Osteoblast (primary cell): ENCODE measurements at places on chromosomes 4 and X. TPM values are rescaled to one million over a fixed set of nuclear protein-coding genes. Genes with fewer than 3 reads are reported as not detected.

Gene ZFP92
- under 0.01 TPM in 1 of 2 replicates, not detected in the other for total RNA-seq

Gene DMRTC1
- total RNA-seq, result not detected in 2 replicates

Gene EFHC2
- 2.9 and 3.6 TPM in 2 replicates for total RNA-seq

Gene VCX2
- total RNA-seq, result not detected in 2 replicates

Gene SMR3B
- total RNA-seq, result not detected in 2 replicates

Gene TCP11X2
- not detected in 2 replicates for total RNA-seq

Gene GASK1B
- total RNA-seq, result 35.4 and 42.0 TPM in 2 replicates

Gene MAGEA12
- total RNA-seq, result not detected in 2 replicates

Gene NCAPG
- total RNA-seq, result 4.0 and 5.3 TPM in 2 replicates

Gene DNAAF6
- total RNA-seq, result not detected in 2 replicates

Gene MMRN1
- not detected in 2 replicates for total RNA-seq

Gene PDK3
- 8.5 and 9.0 TPM in 2 replicates for total RNA-seq

Gene HPRT1
- total RNA-seq, result 6.2 and 9.4 TPM in 2 replicates

Gene SMIM10
- 7.1 and 8.0 TPM in 2 replicates for total RNA-seq

Gene JADE3
- total RNA-seq, result 4.7 and 5.0 TPM in 2 replicates

Gene POU4F2
- not detected in 2 replicates for total RNA-seq

Gene HELT
- total RNA-seq, result not detected in 2 replicates

Gene NUP62CL
- not detected in 2 replicates for total RNA-seq

Gene MAGEE2
- total RNA-seq, result not detected in 2 replicates

Gene GRK4
- total RNA-seq, result 7.4 and 7.6 TPM in 2 replicates

Gene SHROOM2
- 6.2 and 8.0 TPM in 2 replicates for total RNA-seq

Gene NSD2
- 53.0 and 58.6 TPM in 2 replicates for total RNA-seq

Gene TRIM75
- not detected in 2 replicates for total RNA-seq

Gene UGT2B15
- not detected in 2 replicates for total RNA-seq

Gene FAM241A
- total RNA-seq, result 2.1 and 2.2 TPM in 2 replicates

Gene TNIP2
- 37.7 and 44.9 TPM in 2 replicates for total RNA-seq

Gene VCX3B
- not detected in 2 replicates for total RNA-seq

Gene RHOXF2B
- total RNA-seq, result not detected in 2 replicates

Gene SSX2B
- not detected in 2 replicates for total RNA-seq

Gene SMIM10L2A
- total RNA-seq, result under 0.01 and 0.29 TPM in 2 replicates

Gene UGT2A3
- total RNA-seq, result not detected in 2 replicates

Gene CCNA2
- 8.0 and 8.7 TPM in 2 replicates for total RNA-seq

Gene ZCCHC18
- 0.29 and 1.1 TPM in 2 replicates for total RNA-seq

Gene GABRG1
- total RNA-seq, result not detected in 2 replicates

Gene STS
- total RNA-seq, result 10.9 and 15.0 TPM in 2 replicates

Gene SUPT20HL2
- not detected in 2 replicates for total RNA-seq

Gene HPSE
- total RNA-seq, result 0.29 and 0.36 TPM in 2 replicates

Gene HDAC8
- 24.6 and 27.1 TPM in 2 replicates for total RNA-seq

Gene SLC25A53
- total RNA-seq, result 7.6 and 8.5 TPM in 2 replicates

Gene EDA2R
- 13.4 and 17.1 TPM in 2 replicates for total RNA-seq

Gene SOWAHB
- under 0.01 TPM in 2 replicates for total RNA-seq

Gene ASB9
- total RNA-seq, result not detected in 2 replicates

Gene RAB40AL
- 0.72 and 0.88 TPM in 2 replicates for total RNA-seq

Gene CPE
- 6.9 and 8.5 TPM in 2 replicates for total RNA-seq

Gene CCSER1
- under 0.01 TPM in 1 of 2 replicates, not detected in the other for total RNA-seq

Gene ADAMTS3
- 1.2 and 2.2 TPM in 2 replicates for total RNA-seq
